ENCODE measurements at places on chromosomes 7 and 10.

- no peak for DNase-seq
These were observed 54.5 kb downstream of the PARD3 start for GRCh38 chr10:34760606-34761005.

DNA sequence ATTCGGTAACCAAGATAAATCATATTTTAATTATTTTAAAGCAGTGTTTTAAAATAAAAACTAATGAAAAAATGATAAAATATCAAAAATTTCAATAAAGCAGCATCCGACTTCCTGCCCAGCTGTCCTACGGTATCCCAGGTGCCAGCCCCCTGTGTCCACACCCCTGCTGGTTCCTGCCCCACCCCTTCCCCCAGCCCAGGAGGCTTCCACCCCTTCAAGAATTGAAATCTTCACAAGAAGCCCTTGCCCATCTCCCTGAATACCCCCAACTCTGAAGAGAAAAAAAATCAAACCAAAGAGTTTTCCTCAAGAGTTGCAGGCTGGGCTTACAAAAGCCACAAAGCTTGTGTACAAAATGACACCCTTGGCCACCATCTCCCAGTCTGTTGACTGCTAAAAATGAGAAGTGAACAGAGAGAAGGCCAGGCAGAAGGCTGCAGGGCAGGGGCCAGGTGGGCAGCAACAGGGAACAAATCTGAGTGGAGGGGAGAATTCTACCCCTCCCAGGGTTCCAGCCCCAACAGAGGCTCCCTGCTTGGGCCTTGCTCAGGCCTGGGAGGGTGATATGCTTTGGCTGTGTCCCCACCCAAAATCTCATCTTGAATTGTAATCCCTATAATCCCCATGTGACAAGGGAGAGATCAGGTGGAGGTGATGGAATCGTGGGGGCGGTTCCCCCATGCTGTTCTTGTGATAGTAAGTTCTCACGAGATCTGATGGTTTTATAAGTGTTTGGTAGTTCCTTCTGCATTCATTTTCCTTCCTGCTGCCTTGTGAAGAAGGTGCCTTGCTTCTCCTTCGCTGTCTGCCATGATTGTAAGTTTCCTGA is 14.5 kb downstream of the GPRIN2 start:
- no peak for DNase-seq

DNA sequence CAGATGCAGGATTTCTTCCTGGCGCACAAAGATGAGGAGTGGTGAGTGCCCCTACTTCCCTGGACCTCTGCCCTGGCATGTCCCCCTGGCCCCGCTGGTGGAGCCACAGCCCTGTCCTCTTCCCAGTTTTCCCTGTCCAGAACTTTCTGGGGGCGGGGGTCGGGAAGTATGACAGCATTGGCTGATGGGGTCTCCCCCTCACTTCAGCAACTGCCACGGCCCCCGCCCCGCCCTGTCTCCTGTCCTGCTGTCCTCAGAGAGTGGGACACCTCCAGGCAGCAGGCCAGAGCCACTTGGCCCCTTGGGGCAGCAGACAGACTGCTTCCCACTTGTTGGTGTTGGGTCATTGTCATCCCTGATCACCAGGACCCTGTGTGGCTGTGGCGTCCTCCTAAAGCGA is 7.3 kb downstream of the SRRT start:
- DNase-seq: no peak

- no peak for DNase-seq
These were observed 261.9 kb downstream of the ELMO1 start for GRCh38 chr7:37186753-37187152.

DNA sequence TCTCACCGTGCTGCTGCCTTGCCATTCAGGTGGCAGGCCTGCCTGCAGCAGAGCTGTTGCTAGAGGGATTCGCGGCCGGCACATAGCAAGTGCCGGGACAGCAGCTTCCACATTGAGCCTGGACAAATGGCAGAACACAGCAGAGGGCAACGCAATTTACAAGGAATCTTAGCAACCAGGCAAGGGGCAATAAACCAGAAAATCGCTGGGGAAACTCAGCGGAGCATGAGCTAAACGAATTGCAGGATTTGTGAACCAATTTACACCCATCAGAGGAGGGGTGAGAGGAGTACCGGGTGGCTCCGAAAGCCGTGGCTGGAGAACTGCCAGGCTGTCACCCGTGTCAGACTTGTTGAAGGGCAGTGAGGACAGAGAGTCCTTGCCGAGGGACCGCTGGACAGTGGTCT is 58.6 kb upstream of the LOXL4 start:
- DNase-seq: no peak

DNA sequence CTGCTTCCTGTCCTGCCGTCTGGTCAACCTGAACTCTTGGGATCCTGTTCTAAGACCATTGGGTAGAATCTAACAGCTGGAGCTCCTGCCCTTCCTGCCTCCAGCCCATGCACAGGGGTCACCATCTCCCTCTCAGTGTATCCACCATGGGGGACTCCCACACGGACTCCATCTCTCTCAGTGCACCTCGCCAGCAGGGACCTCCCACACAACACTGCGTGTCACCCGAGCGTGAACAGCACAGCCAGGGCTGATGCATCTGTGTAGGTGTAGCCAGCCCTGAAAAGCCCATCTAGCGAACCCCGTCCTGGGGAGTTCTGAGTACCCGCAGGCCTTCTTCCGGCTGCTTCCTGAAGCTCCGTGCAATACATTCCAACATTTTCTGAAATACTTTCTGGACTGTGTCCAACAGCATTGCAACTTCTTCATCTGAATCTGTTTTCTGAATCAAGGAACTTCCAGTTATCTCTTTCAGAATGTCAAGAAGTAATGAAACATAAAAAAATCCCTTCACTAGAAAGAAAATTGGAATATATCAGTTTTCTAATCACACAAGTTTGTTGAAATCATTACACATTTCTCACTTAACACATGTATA is 52.5 kb downstream of the NCAPG2 start:
- no peak for DNase-seq

GRCh38 chr7:26467541-26467940 is 175.9 kb downstream of the SNX10 start:
- DNase-seq: no peak
